Small intestine (tissue), 16 donors: ENCODE measurements at places on chromosomes 2 and 18. TPM values are rescaled to one million over a fixed set of nuclear protein-coding genes. Genes with fewer than 3 reads are reported as not detected.

The KCNJ3 gene
- 6.9 TPM for polyA plus RNA-seq

The FAM228B gene
- polyA plus RNA-seq = 2.9 TPM

The IL36RN gene
- polyA plus RNA-seq = not detected

The ACVR1C gene
- polyA plus RNA-seq = 1.2 TPM

The ALMS1 gene
- polyA plus RNA-seq = 2.7 TPM

The PLGLB2 gene
- not detected for polyA plus RNA-seq

The CDK5R2 gene
- polyA plus RNA-seq = 1.5 TPM

- DNase-seq = no peak
- H3K4me3 ChIP-seq = no peak overlapping the region
- no peaks in the 10 kb centered on the region for H3K27me3 ChIP-seq
- no peaks in the 10 kb centered on the region for H3K4me1 ChIP-seq
- no peaks in the 10 kb centered on the region for H3K36me3 ChIP-seq
Observed at GRCh38 chr2:145018502-145018901, 498.6 kb upstream of the ZEB2 start.

DNA sequence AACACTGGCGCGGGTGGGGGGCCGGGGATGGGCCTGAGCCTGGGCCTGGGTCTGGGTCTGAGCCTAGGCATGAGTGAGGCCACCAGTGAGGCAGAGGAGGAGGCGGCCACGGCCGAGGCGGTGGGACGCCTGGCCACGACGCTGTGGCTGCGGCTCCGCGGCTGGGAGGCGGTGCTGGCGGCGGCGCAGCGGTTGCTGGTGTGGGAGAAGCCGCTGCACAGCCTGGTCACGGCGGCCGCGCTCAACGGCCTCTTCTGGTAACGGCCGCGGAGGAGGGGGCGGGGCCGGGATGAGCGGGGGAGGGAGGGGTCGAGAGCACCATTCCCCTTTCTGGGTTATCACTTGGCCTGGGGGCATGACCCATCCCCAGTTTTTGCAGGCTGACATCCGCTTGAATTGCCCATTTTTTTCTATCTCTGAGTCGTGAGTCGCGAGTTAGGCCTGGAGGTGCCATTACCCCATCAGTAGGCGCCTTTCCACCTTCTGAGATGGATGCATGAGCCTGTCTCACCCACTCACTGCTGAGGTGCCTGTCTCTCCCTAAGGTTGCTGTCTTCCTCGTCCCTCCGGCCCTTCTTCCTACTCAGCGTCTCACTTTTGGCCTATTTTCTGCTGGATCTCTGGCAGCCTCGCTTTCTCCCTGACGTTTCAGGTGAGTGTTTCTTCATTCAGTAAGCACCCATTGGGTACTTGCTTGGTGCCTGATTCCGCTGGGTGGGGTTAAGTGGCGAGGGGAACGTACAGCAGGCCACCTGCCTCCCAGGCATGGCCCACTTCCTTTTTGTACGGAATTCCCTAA is 501 bp downstream of the RETREG2 start:
- H3K27ac ChIP-seq = peak overlapping the region; percentile 100
- no peak for DNase-seq
- peaks cover 64% of the 10 kb centered on the region for H3K36me3 ChIP-seq
- H3K4me1 ChIP-seq = peaks cover 10% of the 10 kb centered on the region

DNA sequence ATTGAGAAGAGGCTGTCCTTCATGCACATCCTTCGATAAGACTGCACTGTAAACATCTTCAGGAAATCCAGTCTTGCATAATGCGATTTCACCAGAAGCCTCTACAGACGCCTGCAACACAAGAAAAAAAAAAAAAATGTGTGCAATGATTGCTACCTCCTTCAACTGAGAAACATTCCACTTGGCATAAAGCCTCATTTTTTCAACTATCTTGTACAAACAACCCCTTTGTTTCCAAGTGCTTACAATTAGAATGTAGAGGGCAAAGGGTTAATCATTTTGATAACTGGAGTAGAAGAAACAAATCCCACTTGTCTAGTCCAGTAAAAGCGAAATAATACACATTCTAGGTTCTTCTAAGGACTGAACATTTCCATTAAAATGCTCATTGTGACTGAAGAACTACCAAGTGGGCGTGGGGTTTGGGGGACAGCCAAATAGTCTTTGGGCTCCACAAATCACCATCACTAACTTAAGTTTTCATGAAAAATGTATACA is 29.2 kb downstream of the CDH2 start:
- DNase-seq = peak; percentile 23
- H3K4me3 ChIP-seq = no peak overlapping the region
- no peaks in the 10 kb centered on the region for H3K4me1 ChIP-seq
- H3K36me3 ChIP-seq = no peaks in the 10 kb centered on the region

GRCh38 chr2:1738163-1738562 is 6.2 kb downstream of the PXDN start:
- peaks cover 2% of the 10 kb centered on the region for H3K27me3 ChIP-seq
- H3K4me1 ChIP-seq = no peaks in the 10 kb centered on the region
- no peak overlapping the region for H3K4me3 ChIP-seq
- no peak overlapping the region for H3K27ac ChIP-seq
- DNase-seq = no peak

DNA sequence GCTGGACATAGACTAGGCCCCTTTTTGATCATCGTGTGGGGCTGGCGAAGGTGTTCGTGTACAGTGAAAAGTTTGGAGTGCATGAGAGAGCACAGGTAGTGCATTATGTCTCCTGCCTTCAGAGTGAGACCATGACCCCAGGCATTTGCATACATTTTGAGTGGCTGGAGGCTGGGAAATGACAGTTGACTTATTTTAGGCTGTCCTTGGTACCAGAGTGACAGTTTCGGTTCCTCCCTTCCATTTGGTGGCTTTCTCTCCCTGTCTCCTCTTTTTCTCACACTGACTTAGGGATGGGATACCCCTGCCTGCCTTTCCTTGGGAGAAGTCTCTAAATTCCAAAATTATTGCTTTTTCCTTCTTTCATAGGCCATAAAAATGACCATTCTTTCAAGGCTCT is 20.1 kb downstream of the SERPINB12 start:
- peaks cover 5% of the 10 kb centered on the region for H3K27me3 ChIP-seq
- H3K4me3 ChIP-seq = no peak overlapping the region
- H3K36me3 ChIP-seq = no peaks in the 10 kb centered on the region

DNA sequence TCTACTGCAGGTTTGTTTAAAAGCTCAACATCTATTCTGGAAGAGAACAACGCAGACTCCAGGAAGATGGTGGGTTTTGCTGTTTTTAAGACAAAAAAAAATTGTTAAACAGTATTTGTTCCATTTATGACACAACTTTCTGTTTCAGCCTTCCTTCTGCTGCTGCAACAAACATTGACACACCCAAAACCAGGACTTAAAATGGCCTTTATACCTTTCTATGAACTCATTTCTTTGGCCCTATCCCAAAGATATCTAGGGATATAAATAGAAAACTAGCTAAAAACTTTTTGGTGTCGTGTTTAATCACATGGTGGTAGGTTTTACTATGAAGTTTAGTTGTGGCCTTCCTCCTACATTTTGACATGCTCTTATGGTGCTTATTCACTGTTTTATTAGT is 964 bp upstream of the GALNT3 start:
- peak overlapping the region; percentile 96 for H3K4me3 ChIP-seq
- H3K27ac ChIP-seq = peak overlapping the region; percentile 96
- peak; percentile 62 for DNase-seq
- no peaks in the 10 kb centered on the region for H3K4me1 ChIP-seq

GRCh38 chr2:183993052-183993451 is 605.3 kb upstream of the ZNF804A start:
- no peaks in the 10 kb centered on the region for H3K36me3 ChIP-seq
- no peaks in the 10 kb centered on the region for H3K27me3 ChIP-seq
- H3K27ac ChIP-seq = no peak overlapping the region
- H3K4me3 ChIP-seq = no peak overlapping the region
- no peak for DNase-seq

DNA sequence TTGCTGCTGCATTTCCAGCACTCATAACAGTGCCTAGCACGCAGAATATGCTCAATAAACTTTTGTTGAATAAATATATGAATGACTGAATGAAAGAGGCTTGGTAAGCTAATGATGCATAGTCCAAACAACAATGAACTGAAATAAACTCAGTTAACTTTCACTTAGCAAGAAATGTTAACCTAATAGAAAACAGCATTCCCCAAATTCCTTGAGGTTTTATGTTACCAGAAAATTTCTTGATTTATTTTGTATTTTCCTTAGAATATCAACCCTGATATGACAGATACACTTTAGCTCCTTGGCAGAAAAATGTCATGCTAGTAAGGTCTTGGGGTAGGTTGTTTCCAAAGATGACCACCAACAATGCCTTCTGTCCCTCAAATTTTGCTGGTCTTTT is 217.4 kb downstream of the KCNE4 start:
- no peaks in the 10 kb centered on the region for H3K27me3 ChIP-seq
- no peaks in the 10 kb centered on the region for H3K4me1 ChIP-seq
- H3K27ac ChIP-seq = no peak overlapping the region
- no peak for DNase-seq
- H3K4me3 ChIP-seq = no peak overlapping the region

DNA sequence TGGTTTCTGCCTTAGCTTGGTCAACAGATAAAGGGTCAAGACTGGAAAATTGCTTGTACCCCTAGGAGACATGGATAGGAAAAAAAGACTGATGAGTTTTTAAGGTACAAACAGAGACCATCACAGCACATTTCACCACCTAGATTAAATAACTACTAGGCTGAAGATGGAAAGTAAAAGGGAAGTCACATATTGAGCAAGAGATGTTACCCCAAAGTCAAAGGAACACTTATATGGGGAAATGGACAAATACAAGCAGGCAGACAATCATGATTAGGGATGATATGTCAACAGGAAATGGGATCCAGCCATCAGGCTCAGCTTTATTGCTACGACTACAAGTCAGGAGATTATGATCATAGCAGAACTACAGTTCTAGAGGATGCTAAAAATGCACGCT is 1643.1 kb upstream of the CELF4 start:
- no peak overlapping the region for H3K4me3 ChIP-seq
- no peaks in the 10 kb centered on the region for H3K36me3 ChIP-seq

DNA sequence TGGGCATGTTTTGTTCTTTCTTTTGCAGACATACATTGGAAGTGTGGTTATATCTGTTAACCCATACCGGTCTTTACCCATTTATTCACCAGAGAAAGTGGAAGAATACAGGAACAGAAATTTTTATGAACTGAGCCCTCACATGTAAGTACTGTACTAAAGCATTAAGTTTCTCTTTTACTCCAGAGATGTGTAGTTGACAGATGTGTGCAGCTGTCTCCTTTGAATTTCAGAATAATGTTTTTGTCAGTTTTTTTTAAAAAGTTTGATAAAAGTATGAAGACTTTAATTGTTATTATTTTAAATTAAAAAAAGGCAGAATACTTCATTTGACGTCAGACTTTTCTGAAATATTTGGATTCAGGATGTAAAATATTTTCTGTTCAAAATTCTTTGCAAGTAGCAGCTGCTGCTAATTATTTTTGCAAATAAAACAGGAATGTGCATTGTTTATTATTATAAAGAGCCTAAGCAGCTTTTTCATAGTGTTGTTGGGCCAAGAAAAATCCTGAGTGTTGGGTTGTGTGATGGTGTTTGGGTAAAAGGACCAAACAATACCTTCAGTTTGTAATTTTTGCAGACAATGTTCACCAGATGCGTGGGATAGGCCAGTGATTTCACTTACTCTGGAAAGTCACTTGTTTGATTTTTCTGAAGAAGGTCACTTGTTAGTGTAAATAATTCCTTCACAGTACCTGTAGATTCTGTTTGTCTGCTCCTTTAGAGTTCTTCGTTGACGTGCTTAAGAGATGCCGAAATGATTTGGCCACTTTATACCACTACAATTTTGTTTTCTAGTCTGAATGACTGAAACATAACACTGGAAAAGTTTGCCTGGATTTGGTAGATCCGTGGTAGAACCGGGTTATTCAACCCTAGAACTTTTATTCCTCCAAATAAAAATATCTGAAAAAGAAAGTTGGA is 51.1 kb downstream of the MYO1B start:
- no peak overlapping the region for H3K4me3 ChIP-seq
- H3K36me3 ChIP-seq = no peaks in the 10 kb centered on the region
- no peak overlapping the region for H3K27ac ChIP-seq
- no peaks in the 10 kb centered on the region for H3K4me1 ChIP-seq
- DNase-seq = no peak
- H3K27me3 ChIP-seq = no peaks in the 10 kb centered on the region

- H3K4me3 ChIP-seq = no peak overlapping the region
- DNase-seq = no peak
- no peaks in the 10 kb centered on the region for H3K27me3 ChIP-seq
- peaks cover 3% of the 10 kb centered on the region for H3K36me3 ChIP-seq
- peak overlapping the region; percentile 14 for H3K27ac ChIP-seq
Observed at GRCh38 chr2:134253117-134253704, 661 bp upstream of the MGAT5 start.

DNA sequence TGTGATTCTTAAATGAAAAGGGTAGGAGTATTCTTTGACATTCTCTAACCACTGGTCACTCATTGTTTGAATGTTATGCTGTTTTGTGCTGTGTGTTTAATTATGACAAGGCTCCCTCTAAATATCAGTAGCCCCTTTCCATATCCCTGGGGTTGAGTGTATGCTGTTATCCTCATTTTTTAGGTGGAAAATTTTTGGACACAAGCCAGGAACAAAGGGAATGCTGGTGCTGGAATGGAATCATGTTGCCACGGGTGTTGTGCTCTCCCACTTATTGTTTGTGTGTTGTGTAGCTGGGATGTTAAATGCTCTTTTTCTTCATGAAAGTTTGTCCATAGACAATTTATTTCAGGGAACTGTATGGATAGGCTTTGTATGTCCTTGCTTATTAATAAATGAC is 43.3 kb downstream of the ZNF532 start:
- no peaks in the 10 kb centered on the region for H3K36me3 ChIP-seq
- no peak for DNase-seq
- H3K4me1 ChIP-seq = no peaks in the 10 kb centered on the region

DNA sequence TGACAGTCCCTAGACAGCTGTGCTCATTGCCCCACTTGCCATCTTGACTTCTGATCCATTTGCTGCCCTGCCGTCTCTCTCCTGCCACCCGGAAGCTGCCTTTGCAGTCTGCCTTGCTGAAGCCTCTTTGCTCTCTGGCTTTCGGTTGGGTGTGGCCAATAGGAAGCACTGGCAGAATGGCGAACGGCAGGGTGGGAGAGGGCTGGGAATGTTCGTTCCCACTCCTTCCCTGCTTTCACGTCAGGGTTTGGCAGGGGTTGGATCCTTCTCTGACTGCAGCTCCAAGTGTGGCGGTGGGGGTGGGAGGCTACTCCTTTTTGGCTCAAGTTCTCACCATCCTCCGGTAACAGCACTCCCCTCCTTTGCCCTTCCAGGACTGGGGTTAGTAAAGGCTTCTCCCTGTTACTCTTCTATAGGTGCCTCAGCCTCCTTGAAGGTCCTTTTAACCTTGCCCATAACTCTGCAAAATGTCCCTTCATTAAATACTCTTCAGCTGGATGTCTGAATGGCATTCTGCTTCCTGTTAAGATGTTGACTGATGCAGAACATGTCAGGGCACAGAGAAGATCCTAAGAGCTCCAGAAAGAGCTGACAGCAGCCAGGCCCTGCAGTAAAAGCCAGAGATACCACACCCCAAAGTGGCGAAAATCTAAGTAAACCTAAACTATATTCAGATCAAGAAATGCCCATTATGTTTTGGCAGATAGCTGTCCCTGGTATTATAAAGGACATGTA is 299.7 kb downstream of the CDCA7 start:
- no peaks in the 10 kb centered on the region for H3K36me3 ChIP-seq
- no peak overlapping the region for H3K4me3 ChIP-seq
- H3K27ac ChIP-seq = no peak overlapping the region
- H3K27me3 ChIP-seq = no peaks in the 10 kb centered on the region
- no peaks in the 10 kb centered on the region for H3K4me1 ChIP-seq
- DNase-seq = no peak
